ENCODE measurements at places on chromosomes 1 and 21. TPM values are rescaled to one million over a fixed set of nuclear protein-coding genes. Genes with fewer than 3 reads are reported as not detected.
A peak's percentile ranks its signal among the peaks of the same experiment; 100 is the strongest.

DNA sequence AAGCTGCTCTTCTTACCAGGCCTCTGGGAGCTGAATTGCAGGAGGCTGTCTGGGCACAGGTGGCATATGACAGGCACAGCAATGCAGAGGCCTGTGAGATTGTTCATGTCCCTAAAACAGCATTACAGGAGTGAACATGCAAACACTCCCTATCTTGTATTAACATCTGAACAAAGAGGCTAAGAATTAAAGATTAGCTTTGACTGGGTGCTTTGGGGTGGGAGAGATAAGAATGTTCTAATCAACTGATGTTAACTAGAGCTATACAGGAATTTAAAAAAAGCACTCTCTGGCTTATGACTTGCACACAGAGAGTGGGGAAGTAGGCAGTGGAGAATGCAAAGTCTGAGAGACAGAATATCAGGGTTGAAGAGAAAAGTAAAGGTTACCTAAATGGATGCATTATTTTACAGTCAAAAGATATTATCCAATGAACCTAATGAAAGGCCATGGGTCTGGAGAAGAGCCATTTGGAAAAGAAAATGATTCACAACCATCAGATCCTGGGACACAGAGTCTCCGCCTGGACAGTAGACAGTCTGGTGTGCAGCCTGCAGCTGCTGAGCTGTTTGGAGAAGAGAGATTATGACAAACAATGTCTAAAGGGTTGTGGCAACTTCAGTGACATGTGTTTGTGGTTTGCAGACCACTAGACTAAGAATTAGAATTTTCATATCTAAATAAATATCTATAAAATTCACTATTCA is 20.2 kb downstream of the DPT start:
- no peaks in the 10 kb centered on the region for H3K27me3 ChIP-seq
- no peak overlapping the region for H3K27ac ChIP-seq
- peaks cover 13% of the 10 kb centered on the region for H3K4me1 ChIP-seq
- no peaks in the 10 kb centered on the region for H3K36me3 ChIP-seq
- no peak for DNase-seq

- peaks cover 17% of the 10 kb centered on the region for H3K4me1 ChIP-seq
- no peaks in the 10 kb centered on the region for H3K36me3 ChIP-seq
- no peaks in the 10 kb centered on the region for H3K27me3 ChIP-seq
- no peak for DNase-seq
- H3K27ac ChIP-seq, result no peak overlapping the region
Measured at GRCh38 chr21:17441370-17441769, 71.5 kb upstream of the CXADR start.

DNA sequence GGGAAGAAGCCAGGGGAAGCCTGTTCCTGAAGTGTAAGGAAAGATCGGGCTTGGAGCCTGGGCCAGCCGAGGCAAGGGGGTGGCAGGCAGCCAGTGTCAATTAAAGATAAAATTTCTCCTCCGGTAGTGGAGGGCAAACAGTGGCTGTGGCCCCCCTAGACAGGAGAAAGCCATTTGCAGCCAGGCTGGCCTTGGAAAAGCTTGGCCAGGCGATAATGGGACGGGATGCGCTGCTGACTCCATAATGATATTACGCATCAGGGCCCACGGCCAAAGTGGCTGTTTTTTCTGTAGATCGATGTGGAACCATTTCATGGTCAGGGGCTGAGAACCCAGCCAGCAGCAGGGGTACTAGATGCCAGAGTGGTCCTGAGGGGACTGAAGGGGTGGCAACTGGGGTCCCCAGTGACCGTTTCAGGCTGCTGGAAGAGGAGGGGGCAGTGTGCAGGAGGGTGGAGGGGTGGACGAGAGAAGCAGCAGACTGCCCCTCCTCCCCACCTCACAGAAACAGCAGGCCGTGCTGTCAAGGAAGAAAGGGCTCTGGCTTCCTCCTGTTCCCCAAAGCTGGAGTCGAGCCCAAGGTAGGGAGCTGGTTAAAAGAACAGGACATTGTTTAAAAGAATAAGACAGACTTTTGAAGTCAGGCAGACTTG is 25.2 kb downstream of the KCNC4 start:
- H3K4me3 ChIP-seq, result no peak overlapping the region
- no peaks in the 10 kb centered on the region for H3K36me3 ChIP-seq
- H3K4me1 ChIP-seq, result peaks cover 13% of the 10 kb centered on the region
- no peak for DNase-seq
- no peaks in the 10 kb centered on the region for H3K27me3 ChIP-seq

DNA sequence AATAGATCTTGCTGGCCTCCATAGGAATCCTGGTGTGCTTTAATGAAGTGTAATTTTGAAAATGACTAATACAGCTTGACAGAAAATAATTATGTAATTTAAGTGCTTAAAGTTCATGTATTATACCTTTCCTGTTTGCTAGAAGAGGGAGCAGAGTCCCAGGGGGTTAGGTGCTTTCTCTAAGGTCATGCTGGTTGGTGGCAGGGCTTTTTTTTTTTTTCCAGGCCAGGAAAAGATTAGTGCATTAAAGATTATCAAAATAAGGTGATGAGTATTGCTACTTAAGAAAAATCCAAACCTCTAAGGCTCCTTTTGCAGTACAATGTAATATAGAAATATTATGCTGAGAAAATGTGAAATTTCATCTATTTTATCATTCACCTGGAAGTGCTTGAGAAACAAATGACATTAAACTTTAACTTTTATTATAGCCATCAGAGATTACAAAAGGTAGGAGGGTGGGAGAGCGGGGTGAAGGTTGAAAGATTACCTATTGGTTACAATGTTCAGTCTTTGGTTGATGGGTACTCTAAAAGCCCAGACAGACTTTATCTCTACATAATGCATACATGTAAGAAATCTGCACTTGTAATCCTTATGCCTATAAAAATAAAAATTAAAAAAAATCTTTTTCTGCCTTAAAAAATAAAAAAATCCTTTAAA is 110.8 kb downstream of the RABGAP1L start:
- no peaks in the 10 kb centered on the region for H3K36me3 ChIP-seq
- no peaks in the 10 kb centered on the region for H3K4me1 ChIP-seq
- no peaks in the 10 kb centered on the region for H3K27me3 ChIP-seq
- H3K27ac ChIP-seq, result no peak overlapping the region

DNA sequence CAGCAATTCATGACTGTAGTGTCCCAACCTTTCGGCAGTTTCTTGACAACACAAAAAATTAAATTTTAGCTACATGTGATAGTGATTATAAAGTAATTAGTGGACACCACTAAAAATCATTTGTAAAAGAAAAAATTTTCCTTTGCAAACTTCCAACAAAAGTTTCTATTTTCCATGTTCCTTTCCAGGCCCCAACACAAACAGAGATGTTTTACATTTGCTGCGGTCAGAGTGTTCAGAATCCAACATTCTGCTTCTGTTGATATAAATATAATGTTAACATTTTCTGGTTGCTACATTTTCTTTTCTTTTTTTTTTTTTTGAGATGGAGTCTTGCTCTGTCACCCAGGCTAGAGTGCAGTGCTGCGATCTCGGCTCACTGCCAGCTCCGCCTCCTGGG is 54.9 kb upstream of the WLS start:
- no peak overlapping the region for H3K4me3 ChIP-seq
- no peak overlapping the region for H3K27ac ChIP-seq
- no peaks in the 10 kb centered on the region for H3K27me3 ChIP-seq
- no peaks in the 10 kb centered on the region for H3K4me1 ChIP-seq
- H3K36me3 ChIP-seq, result no peaks in the 10 kb centered on the region

- no peak overlapping the region for H3K4me3 ChIP-seq
- no peak overlapping the region for H3K27ac ChIP-seq
- H3K4me1 ChIP-seq, result no peaks in the 10 kb centered on the region
- H3K27me3 ChIP-seq, result no peaks in the 10 kb centered on the region
Measured at GRCh38 chr1:169924829-169925228, 31.1 kb upstream of the SCYL3 start.

DNA sequence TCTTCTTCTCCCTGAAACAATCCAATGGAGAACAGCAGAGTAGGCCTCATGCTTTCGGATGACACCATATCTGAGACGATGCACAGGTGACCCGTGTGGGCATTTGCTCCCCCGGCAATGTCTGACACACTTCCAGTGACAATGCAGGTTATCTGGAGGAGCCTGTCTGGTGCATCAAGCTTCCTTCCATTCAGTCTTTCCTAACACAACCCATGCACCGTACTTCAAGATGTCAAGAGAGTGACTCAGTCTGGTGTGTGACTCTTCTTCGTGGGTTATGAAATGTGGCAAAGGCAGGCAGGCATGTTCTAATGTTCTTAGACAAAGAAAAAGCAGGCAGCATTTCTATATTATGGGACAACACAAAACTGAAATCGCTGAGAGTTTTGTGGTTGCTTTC is 159.1 kb downstream of the EDEM3 start:
- no peaks in the 10 kb centered on the region for H3K4me1 ChIP-seq
- no peak for DNase-seq
- no peaks in the 10 kb centered on the region for H3K27me3 ChIP-seq
- no peaks in the 10 kb centered on the region for H3K36me3 ChIP-seq
- no peak overlapping the region for H3K4me3 ChIP-seq
- H3K27ac ChIP-seq, result no peak overlapping the region

DNA sequence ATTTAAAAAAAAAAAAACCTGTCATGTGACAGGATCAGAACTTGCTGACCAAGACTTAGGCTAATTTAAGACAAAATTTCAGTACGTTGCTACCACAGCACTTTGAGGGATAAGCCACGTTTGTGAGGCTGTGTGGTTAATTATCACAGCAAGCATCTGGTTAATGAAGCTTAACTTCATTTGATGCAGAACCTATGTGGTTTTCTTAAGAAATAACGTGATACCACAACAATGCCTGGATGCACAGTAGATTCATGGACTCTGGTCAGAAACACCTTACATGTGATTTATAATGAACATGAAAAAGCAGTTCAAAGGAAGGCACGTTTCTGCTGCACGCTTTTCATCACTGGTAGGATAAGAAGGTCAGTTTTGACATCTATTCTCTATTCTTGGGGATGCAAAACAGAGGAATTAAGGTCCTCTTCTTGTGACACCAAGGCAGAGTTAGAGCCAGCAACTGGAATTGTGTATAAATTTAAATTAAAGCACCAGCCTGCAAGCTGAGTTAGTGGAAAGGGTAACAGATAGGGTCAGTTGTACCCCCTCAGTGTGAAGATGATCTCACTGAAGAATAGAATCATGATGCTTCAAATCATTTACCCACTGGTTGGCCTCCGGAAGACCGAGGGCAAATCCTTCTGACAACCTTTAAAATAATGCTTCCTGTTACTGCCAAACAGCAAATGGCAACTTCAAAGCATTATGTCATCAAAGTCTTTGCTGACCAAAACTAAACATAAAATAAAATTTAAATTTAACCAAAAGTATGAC is 6.0 kb upstream of the KRTAP8-1 start:
- no peaks in the 10 kb centered on the region for H3K4me1 ChIP-seq
- H3K4me3 ChIP-seq, result no peak overlapping the region
- H3K36me3 ChIP-seq, result no peaks in the 10 kb centered on the region
- no peaks in the 10 kb centered on the region for H3K27me3 ChIP-seq

DNA sequence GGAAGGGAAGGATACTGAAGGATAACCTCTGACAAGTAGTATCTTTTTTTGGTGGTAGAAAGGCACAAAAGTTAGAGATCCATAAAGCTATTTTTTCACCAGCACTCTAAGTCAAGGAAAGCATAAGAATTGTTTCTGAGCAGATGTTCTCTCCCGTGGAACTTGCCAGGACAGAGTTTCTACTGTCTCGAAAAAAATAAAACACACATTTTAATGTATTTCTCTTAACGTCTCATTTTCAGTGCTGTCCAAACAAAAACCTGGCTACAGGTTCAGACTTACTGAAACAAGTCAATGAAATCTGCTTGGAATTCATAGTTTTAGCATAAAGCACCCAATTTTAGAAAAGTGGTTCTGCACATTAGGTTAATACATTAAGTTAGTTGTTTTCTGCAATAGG is 338.3 kb downstream of the LTN1 start:
- no peaks in the 10 kb centered on the region for H3K36me3 ChIP-seq
- no peak overlapping the region for H3K4me3 ChIP-seq
- H3K27me3 ChIP-seq, result no peaks in the 10 kb centered on the region
- no peaks in the 10 kb centered on the region for H3K4me1 ChIP-seq
- DNase-seq, result no peak

- no peaks in the 10 kb centered on the region for H3K4me1 ChIP-seq
- no peaks in the 10 kb centered on the region for H3K36me3 ChIP-seq
- H3K27ac ChIP-seq, result no peak overlapping the region
- DNase-seq, result no peak
- H3K27me3 ChIP-seq, result no peaks in the 10 kb centered on the region
- no peak overlapping the region for H3K4me3 ChIP-seq
Measured at GRCh38 chr1:172486805-172487454, 43.1 kb upstream of the PIGC start.

DNA sequence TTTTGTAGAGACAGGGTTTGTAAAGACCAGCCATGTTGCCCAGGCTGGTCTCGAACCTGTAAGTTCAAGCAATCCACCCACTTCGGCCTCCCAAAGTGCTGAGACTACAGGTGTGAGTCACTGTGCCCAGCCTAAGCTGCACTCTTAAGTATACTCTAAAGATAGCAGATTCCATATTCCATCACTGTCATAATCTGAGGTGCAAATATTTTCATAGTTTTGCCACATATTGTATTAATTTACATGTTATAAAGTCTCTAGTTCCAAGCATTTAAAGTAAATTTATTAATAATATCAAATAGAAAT is 121.3 kb downstream of the HFM1 start:
- no peak for DNase-seq
- no peak overlapping the region for H3K27ac ChIP-seq
- H3K36me3 ChIP-seq, result no peaks in the 10 kb centered on the region
- H3K4me3 ChIP-seq, result no peak overlapping the region

DNA sequence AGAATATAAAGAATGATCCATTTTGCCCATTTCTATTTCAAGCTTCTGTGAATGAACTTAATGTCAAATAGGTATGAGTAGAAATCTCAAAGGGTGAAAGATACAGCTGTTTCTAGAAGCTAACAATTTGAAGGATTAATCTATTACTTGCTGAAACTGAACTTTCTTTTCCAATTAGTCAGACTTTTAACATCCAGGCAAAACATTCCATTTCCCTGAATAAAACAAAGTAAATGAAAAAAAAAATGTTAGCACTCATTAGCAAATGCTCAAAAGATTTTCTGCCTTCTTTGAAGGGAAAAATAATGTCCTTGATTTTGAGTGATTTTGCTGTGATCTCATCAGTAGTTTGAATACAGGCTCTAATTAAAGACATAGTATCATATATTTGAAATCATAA is 447.6 kb upstream of the PRMT6 start:
- H3K36me3 ChIP-seq, result no peaks in the 10 kb centered on the region
- H3K27me3 ChIP-seq, result no peaks in the 10 kb centered on the region
- DNase-seq, result no peak
- H3K4me3 ChIP-seq, result no peak overlapping the region
- no peaks in the 10 kb centered on the region for H3K4me1 ChIP-seq

GRCh38 chr1:43547538-43548072 is 16.9 kb downstream of the PTPRF start:
- no peak for DNase-seq
- H3K27ac ChIP-seq, result peak overlapping the region; percentile 78
- peaks cover 6% of the 10 kb centered on the region for H3K36me3 ChIP-seq
- H3K4me1 ChIP-seq, result peaks cover 92% of the 10 kb centered on the region

The PLA2G5 gene
- 2.7 TPM for total RNA-seq

The DRAXIN gene
- total RNA-seq, result not detected

The CSMD2 gene
- total RNA-seq, result 0.25 TPM

Data from vagina (tissue), 2 donors.